ENCODE measurements at places on chromosomes 16 and 17.

DNA sequence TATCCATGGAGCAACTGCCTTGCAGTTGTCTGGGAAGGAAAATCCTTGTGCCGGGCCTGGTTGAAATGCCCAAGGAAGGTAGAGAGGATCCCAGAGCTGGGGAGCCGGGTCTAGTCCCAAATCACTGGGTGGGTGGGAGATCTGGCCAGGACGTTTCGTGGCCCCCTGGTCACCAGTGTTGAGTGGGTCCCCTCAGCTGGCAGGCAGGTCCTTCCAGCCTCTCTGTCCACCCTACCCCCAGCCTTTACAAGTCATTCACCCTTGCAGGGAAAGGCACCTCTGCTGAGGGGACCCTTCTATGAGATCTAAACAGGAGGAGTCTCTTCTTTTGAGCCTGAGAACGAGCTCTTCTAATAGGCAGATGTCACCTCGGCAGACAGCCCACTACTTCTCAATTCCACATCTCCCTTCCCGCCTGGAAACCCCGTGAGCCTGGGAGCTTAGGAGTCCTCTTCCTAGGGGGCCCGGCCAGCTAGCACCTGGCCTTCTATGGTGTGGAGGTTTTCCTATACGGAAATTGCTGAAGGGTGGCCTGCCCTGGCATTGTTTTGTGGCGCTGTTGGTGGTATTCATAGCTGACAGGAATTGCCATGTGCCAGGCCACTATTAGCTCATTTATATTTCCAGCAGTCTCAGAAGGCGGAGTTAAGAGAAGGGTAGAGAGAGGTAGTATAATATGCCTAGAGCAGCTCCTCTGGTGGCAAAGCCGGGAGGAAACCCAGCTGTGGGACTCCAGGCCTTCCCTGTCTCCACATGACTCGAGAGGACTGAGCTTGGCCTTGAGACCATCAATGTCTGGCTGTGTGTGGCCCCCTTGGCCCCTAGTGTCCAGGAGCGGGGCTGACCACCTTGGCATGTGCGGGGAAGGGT, 13.3 kb downstream of the MPRIP start:
- DNase-seq, result no peak

DNA sequence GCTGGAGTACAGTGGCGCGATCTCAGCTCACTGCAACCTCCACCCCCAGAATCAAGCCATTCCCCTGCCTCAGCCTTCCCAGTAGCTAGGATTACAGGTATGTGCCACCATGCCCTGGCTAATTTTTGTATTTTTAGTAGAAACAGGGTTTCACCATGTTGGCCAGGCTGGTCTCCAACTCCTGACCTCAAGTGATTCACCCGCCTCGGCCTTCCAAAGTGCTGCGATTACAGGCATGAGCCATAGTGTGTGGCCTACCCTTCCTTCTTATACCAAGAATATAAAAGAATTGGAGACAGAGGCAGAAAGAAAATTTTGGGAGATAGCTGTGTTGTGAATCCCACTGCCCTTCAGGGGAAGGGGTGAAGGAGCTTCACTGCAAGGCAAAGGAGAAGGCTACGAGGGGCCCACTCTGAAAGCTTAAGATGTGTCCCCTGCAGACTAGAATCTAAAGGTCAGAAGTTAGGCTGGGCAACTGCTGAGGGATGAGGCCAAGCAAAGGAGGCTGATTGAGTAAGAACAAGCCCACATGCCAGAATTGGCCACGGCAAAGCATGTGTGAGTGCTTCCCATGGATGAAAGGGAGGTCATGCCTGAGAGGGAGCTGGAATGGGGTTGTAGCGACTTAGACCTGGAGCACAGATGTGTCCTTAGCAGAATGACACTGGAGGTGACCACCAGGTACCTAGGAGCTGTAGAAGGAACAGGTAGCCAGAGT, 8.4 kb upstream of the CRYBA1 start:
- DNase-seq, result no peak

DNA sequence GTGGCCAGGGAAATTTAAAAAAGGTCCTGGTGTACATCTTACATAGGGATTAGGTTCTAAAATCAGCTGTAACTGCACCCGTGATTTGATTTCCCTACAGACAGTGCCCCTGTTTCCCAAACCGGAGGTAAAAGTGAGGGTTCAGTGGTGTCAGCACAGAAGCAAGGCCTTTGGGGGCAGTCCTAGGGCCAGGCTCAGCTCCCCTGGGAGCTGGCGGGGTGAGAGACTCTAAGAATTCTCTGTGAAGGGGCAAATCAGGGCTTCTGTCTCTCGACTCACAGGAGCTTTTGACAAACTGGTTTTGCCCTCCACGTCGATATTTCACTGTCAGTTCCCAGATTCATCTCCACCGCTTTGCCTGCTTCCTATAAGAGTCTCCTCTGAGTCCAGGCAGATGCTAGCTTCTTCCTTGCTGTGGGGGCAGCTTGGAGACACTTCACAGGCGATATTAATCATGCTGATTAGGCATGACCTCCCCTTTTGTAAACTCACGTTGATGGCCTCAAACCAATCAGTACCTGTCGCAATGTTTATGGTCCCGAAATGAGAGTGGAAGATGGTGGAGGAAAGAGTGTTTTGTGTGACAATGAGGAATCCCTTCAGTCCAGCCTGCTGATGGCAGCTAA, 234.2 kb upstream of the TOX3 start:
- no peak for DNase-seq

GRCh38 chr17:50961282-50962220, 95.4 kb upstream of the TOB1 start:
- no peak for DNase-seq

GRCh38 chr17:59331129-59331928, at the start of gene YPEL2:
Gene YPEL2, plus strand, starts transcription at chr17:59331655. Its CDS starts 21,755 bp downstream, at chr17:59353410.
- DNase-seq, result peak; percentile 88

GRCh38 chr17:9273428-9274391, 252.4 kb downstream of the NTN1 start:
- DNase-seq, result no peak

DNA sequence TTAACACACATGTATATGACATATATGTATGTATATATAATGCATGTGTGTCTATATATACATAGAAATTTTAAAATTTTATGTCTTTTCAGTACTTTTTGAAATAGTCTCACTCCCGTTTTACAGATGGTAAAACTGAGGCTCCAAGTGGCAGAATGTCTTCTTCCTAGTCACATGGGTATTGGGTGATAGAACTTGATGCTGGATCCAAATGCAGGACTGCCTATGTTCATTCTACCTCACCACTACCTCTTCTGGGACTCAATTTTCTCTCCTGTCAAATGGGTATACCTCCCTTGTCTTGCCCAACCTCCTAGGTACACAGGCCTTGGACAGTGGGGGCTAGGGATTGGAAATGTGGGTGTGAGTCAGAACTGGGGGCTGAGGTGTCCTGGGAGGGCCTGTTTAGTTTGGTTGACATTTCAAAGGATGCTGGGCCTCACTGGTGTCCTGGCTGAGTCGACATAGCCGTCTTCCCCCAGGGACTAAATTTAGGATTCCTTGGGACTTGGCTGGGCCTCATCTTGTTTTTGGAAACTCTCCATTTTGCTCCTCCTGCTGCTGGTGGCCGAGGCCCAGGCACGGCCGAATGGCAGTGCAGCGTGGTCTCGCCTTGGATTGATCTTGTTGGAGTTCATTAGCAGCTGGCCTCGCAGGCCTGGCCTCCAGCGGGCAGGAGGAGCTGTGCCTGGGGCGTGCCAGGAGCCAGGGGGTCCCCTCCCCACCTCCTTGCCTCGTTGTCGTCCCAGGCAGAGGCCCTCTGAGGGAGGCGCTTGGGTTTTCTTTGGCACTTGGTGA, 25.9 kb downstream of the NKD1 start:
- no peak for DNase-seq

GRCh38 chr16:54248863-54249710, 37.5 kb downstream of the IRX3 start:
- DNase-seq, result no peak

- no peak for DNase-seq
Observed at GRCh38 chr17:10777890-10778289, 26.0 kb downstream of the TMEM238L start.

GRCh38 chr16:3640207-3640606, 14.3 kb upstream of the DNASE1 start:
- DNase-seq, result no peak

GRCh38 chr16:67163164-67163998, 1.2 kb upstream of the HSF4 start:
- peak; percentile 48 for DNase-seq

DNA sequence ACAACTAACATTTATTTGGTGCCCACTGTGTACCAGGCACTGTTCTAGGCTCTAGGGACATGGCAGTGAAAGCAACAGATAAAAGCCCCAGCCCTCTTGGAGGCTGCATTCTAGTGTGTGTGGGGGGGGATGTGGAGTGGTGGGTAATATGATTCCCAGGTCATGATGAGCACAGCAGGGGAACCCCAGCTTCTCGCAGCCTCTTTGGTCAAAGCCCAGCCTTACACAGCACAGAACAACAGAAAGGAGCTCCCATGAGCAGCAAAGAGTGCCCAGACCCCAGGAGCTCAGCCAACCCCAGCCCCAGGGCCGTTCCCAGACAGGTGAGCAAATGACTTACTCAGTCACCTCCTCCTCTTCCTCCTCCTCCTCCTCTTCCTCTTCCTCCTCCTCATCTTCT, 21.9 kb downstream of the CNGB1 start:
- no peak for DNase-seq

- DNase-seq, result no peak
Observed at GRCh38 chr17:9790316-9790715, 1.1 kb downstream of the DHRS7C start.

DNA sequence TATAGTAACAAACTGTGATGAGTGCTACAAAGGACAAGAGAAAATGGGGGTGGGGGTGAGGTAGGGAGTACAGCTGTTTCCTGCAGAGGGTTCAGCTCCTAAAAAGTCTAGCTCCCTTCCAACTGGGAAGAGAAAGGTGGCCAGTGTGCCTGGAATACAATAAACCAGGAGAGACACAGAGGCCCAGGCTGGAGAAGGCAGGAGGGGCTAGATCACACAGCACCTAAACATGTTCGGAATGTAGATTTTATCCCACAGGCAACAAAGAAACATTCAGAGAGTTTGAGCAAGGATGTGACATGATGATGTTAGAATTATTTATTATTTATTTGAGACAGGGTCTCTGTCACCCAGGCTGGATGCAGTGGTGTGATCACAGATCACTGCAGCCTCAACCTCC, 10.2 kb downstream of the TEX2 start:
- no peak for DNase-seq

DNA sequence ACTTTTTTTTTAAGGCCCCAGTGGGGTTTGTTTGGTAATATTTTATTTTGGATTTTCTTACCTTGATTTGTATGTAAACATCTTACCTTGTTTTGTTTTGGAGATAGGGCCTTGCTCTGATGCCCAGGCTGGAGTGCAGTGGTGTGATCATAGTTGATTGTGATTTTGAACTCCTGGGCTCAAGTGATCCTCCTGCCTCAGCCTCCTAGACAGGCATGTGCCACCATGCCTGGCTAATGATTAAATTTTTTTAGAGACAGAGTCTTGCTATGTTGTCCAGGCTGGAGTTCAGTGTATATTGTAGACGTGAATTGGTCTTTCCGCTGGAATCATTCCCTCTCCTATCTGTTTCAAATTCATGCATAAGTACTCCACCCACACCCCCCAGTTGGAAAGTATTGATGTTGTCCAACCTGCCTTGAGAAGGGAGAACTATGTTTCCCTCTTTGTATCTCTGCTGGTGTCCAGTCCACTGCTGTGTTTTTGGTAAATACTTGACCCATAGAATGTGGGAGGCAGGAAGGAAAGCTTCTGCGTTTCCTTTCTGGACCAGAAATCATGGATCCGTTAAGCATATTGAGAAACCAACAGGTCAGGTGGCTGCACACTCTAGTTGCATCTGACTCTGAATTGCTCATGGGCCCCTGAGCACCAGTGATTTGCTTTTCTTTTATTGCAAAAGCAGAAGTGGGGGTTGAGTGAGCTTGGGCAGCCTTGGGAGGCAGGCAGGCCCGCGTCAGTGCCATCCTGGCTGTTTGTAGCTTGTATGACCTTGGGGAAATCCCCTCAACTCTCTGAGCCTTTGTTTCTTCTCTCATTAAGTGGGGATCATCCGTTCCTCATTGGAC, 25.0 kb downstream of the RMI2 start:
- DNase-seq, result no peak

DNA sequence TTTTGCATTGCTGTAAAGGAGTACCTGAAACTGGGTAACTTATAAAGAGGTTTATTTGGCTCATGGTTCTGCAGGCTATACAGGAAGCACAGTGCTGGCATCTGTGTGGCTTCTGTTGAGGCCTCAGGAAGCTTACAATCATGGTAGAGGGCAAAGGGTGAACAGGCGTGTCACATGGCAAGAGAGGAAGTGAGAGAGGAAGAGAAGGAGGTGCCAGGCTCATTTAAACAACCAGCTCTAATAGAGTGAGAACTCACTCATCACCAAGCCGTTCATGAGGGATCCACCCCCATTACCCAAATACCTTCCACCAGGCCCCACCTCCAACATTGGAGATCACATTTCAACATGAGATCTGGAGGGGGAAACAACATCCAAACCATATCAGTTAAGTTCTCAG, 16.4 kb upstream of the CLEC19A start:
- DNase-seq, result no peak

- DNase-seq, result no peak
Observed at GRCh38 chr16:50598256-50598894, 50.2 kb downstream of the NKD1 start.
